ENCODE measurements at places on chromosomes 6 and 20. TPM values are rescaled to one million over a fixed set of nuclear protein-coding genes. Genes with fewer than 3 reads are reported as not detected.

DNA sequence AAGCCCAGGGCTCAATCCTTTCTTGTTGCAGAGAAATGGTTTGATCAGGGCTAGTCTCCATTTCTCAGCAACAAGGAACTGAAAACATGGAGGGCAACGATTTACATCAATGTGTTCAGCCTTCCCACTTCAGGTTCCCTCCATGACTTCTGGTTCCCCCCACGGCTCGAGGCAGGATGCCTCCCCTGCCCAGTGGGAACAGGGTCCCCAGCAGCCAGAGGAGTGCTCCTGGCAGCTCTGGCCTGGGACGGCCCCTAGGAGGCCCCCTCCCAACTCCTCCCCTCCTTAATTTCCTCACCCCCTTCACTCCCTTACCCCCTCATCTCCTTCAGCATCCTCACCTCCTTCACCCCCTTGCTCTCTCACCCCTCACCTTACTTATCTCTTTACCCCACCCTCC, 283.8 kb downstream of the CDC5L start:
- no peak for DNase-seq

- no peak for DNase-seq
Observed at GRCh38 chr6:96775727-96776400, 61.4 kb downstream of the GPR63 start.

GRCh38 chr6:90222724-90223198, 73.9 kb downstream of the BACH2 start:
- peak; percentile 94 for DNase-seq

GRCh38 chr6:99612551-99613408, 6.1 kb downstream of the PRDM13 start:
- no peak for DNase-seq

GRCh38 chr6:42084889-42085288, 34.6 kb downstream of the TAF8 start:
- no peak for DNase-seq

DNA sequence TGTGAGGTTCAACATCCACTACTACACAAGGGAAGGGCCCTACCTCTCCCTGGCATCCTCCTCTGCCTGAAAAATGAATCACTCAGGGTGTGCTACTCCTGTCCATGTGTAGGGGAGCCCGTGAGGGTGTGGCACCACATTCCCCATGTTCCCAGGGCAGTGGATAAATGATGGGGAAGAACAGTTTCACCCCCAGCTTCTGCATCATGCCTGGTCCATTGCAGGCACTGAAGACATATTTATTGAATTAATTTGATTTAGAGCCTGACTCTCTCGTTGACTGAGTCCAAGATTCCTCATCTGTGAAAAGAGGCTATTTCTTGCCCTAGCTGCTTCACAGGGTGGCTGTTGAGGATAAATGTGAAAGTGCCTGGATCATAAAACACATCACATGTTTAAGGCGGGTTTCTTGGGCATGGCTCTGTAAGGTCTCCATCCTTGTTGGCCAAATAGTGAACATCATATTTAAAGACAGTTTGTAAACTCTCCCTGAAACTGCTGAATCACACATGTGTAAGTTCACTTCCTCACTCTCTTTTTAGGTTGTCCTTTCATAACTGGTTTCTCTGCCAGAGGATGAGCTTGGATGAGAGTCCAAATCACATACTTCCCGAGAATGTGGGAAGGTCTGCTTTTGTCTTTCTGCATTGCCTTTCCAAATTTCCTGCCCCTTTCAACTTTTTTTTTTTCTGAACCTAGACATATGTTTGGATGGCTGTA, 79.7 kb upstream of the FYN start:
- DNase-seq = peak; percentile 68

- no peak for DNase-seq
Observed at GRCh38 chr20:17369506-17369905, 142.7 kb downstream of the PCSK2 start.

GRCh38 chr6:127103482-127103881, 15.0 kb upstream of the RSPO3 start:
- DNase-seq = peak; percentile 14

The HCRTR2 gene
- total RNA-seq = not detected

The RPS10 gene
- total RNA-seq = 2,015 TPM

The DEFB132 gene
- not detected for total RNA-seq

The GGTLC1 gene
- not detected for total RNA-seq

Data from bronchial epithelial cell (primary cell).